ENCODE measurements at places on chromosomes 3 and 15.

- H3K27me3 ChIP-seq: no peaks in the 10 kb centered on the region
- H3K36me3 ChIP-seq: no peaks in the 10 kb centered on the region
- no peak for DNase-seq
- H3K4me1 ChIP-seq: peaks cover 9% of the 10 kb centered on the region
- no peak overlapping the region for H3K27ac ChIP-seq
- no peak overlapping the region for H3K4me3 ChIP-seq
These were observed 2.0 kb downstream of the CIB2 start for GRCh38 chr15:78129077-78129750.

GRCh38 chr15:91882858-91883586 is 29.5 kb downstream of the SLCO3A1 start:
- H3K27ac ChIP-seq: no peak overlapping the region
- DNase-seq: no peak
- H3K27me3 ChIP-seq: no peaks in the 10 kb centered on the region
- peaks cover 10% of the 10 kb centered on the region for H3K4me1 ChIP-seq
- H3K36me3 ChIP-seq: no peaks in the 10 kb centered on the region

DNA sequence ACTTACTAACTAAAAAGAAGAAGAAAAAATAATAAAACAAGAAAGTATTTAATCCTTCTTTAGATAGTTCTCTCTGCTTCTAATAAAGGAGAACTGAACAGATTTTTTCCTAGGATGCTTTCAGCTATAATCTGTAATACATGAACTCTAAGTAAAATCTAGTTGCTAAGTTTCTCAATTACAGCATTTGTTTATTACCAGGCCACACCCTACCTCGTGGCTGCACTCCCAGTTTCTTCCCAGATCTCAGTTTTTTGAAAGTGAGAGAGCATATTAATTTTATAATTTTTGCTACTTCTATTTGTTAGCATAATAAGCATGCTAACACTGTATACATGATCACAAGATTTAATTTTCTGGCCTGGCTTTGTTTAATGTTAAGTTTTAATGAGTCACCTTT is 258.3 kb downstream of the IL5RA start:
- no peak overlapping the region for H3K27ac ChIP-seq
- H3K27me3 ChIP-seq: no peaks in the 10 kb centered on the region
- H3K4me3 ChIP-seq: no peak overlapping the region
- no peak for DNase-seq
- H3K36me3 ChIP-seq: no peaks in the 10 kb centered on the region

GRCh38 chr3:50606596-50606995 is 5.0 kb downstream of the CISH start:
- peaks cover 37% of the 10 kb centered on the region for H3K4me1 ChIP-seq
- peaks cover 17% of the 10 kb centered on the region for H3K36me3 ChIP-seq
- H3K27ac ChIP-seq: peak overlapping the region; percentile 2
- DNase-seq: no peak
- no peaks in the 10 kb centered on the region for H3K27me3 ChIP-seq
- no peak overlapping the region for H3K4me3 ChIP-seq

GRCh38 chr3:195208183-195208582 is 62.8 kb downstream of the XXYLT1 start:
- no peak for DNase-seq
- no peaks in the 10 kb centered on the region for H3K36me3 ChIP-seq
- no peak overlapping the region for H3K4me3 ChIP-seq
- H3K27me3 ChIP-seq: no peaks in the 10 kb centered on the region
- H3K27ac ChIP-seq: no peak overlapping the region

DNA sequence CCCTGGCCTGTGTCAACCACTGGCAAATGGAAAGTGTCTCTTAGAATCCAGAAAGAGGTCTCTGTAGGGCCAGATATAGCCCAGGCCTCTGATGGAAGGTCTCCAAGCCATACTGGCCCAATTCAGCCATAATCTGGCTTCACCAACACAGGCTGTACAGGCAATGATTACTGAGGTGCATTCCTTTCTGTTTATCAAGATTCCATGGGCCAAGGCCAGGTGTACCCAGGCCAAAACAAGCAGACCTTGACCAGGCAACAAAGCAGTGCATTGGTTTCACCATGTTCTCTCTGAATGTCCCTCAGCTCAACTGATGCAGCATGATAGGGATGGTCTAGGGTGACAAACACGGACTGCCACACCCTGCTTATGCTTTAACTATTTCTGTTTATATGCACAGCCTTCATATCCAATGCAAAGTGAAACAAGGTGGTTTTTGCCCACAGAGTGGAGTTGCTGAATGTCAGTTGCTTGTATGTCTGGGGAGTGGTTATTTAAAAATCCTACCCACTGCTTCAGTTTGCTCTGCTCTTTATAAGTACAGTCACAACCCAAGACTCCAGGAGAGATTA is 25.2 kb downstream of the CCNL1 start:
- no peaks in the 10 kb centered on the region for H3K27me3 ChIP-seq
- DNase-seq: peak; percentile 48
- H3K4me3 ChIP-seq: no peak overlapping the region
- peaks cover 70% of the 10 kb centered on the region for H3K4me1 ChIP-seq

GRCh38 chr15:98938105-98938417 is 69.5 kb downstream of the PGPEP1L start:
- H3K4me1 ChIP-seq: no peaks in the 10 kb centered on the region
- no peaks in the 10 kb centered on the region for H3K27me3 ChIP-seq
- no peak overlapping the region for H3K4me3 ChIP-seq
- peaks cover 34% of the 10 kb centered on the region for H3K36me3 ChIP-seq
- no peak for DNase-seq

DNA sequence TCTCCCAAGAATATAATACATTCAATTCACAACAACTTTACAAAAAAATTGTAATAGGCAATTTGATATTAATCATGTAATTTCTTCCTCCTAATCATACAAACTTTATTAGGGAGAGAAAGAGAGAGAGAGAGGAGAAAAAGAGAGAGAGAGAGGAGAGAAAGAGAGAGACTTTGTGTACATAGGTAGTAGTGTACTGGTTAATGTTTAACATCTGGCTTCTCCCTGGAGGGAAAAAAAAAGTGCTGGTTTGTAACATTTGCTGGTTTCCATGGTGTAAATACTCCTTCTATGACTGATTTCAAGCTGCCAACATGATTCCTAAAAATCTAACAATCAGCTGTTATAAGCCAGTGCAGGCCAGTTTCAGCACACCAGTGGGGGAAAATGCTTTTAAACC is 98.0 kb upstream of the ARHGEF26 start:
- no peak overlapping the region for H3K27ac ChIP-seq
- H3K4me3 ChIP-seq: no peak overlapping the region
- H3K27me3 ChIP-seq: no peaks in the 10 kb centered on the region
- H3K36me3 ChIP-seq: no peaks in the 10 kb centered on the region
- DNase-seq: no peak
- H3K4me1 ChIP-seq: no peaks in the 10 kb centered on the region

GRCh38 chr3:176286476-176287085 is 910.7 kb downstream of the TBL1XR1 start:
- H3K27me3 ChIP-seq: no peaks in the 10 kb centered on the region
- peaks cover 16% of the 10 kb centered on the region for H3K4me1 ChIP-seq
- DNase-seq: no peak
- no peaks in the 10 kb centered on the region for H3K36me3 ChIP-seq
- peak overlapping the region; percentile 17 for H3K4me3 ChIP-seq

DNA sequence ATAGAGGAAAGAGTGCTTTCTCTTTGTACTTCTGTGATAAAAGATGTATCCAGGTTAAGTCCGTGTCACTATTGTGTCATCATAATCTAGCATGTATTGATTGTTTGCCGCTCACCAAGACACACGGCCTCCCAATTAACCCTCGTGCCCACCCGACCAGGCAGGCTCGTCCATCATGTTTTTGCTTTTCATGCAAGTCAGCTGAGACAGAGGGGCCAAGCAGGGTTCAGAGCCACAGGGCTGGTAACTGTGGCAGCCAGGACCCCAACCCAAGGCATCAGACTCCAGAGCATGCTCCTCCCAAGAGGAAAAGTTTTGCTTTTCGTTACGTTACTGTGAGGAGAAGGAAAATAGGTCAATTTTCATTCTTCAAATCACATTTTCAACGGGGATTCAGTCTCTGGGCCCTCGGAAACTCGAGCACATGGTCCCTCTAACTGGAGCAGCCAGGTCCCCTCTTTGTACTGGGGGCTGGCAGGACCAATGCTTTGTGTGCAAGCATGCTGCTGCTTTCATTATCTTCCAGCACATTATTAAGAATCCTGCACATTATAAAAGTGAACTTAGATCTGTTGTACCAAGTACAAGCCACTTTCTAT is 161.1 kb upstream of the TOPAZ1 start:
- no peaks in the 10 kb centered on the region for H3K36me3 ChIP-seq
- H3K27me3 ChIP-seq: no peaks in the 10 kb centered on the region
- H3K4me1 ChIP-seq: no peaks in the 10 kb centered on the region
- DNase-seq: no peak
- no peak overlapping the region for H3K27ac ChIP-seq

DNA sequence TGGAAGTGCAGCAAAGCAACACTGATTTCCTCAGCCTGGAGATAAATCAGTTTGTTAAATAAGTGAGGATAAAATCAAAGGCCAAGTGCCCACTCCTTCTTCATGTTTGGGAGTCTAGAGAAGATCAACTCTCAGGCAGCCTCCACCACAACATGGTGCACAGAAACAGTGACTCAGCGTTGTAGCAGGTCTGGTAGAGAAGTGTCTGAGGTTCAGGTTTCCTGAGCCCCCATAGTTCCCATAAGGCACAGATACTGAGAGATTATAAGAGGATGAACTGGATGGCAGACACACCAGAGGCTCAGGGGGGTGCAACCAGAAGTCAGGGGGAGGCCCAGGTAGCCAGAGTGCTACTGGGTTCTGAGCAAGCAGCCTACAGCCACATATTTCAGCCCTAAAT is 166.7 kb downstream of the FRMD5 start:
- H3K4me3 ChIP-seq: no peak overlapping the region
- no peak for DNase-seq
- no peaks in the 10 kb centered on the region for H3K36me3 ChIP-seq
- no peaks in the 10 kb centered on the region for H3K4me1 ChIP-seq

Measured in thoracic aorta (tissue), 2 donors.